ENCODE measurements at places on chromosomes 1 and 21.

- no peak for DNase-seq
Measured at GRCh38 chr21:43937891-43938309, 72.9 kb downstream of the AGPAT3 start.

GRCh38 chr1:221520250-221520649, 221.6 kb downstream of the DUSP10 start:
- DNase-seq: no peak

- no peak for DNase-seq
Measured at GRCh38 chr1:184050636-184051035, 894 bp upstream of the TSEN15 start.

DNA sequence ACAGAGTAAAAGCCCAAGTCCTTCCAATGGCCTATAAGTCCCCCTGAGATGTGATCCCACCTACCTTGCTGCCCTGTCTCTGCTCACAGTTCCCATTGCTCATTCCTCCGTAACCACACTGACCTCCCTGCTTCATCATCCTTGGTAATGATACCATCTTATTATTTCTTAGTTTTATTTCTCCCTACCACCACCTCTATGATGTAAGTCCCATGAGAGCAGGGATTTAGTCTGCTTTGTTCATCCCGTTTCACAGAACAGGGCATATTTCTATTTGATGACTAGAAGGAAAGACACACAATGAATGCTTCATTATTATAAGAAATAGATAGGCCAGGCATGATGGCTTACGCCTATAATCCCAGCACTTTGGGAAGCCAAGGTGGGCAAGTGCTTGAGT, 22.5 kb downstream of the NIBAN1 start:
- DNase-seq: no peak

- no peak for DNase-seq
Measured at GRCh38 chr1:206859082-206859521, 6.3 kb upstream of the IL20 start.

- no peak for DNase-seq
Measured at GRCh38 chr1:202237052-202237451, 43.5 kb downstream of the LGR6 start.

- DNase-seq: no peak
Measured at GRCh38 chr1:209900734-209901133, 37.3 kb upstream of the SYT14 start.

DNA sequence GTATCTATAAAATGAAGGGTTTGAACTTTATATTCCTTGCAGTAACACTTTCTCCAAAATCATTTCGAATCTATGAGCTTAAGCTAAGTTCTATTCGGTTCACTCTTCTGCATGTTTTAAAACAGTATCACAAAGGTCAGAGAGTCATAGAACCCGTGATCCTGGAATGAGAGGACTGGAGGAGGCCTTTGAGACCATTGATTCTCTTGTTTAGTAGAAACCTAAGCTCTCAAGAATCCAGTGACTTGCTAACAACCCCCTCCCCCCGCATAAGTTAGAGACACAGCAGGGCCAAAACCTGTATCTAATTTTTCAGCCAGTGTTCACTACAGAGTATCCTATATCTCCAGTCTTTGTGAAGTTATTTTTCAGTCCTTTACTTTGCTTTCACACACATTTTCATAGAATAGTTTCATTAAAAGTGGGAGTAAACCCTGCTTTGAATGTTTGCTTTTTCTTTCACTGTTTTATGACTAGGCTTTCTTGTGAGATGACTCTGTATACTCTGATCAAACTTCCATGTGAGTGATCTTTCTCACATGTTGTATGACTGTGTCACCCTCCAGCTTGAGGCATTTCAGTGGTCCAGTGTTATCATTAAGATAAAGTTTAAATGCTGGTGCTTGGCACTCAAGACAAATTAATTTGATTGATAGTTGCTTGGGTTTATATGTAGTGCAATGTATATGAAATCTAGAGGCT, 275.4 kb upstream of the SGIP1 start:
- no peak for DNase-seq
